ENCODE measurements at places on chromosomes 16 and 17.

DNA sequence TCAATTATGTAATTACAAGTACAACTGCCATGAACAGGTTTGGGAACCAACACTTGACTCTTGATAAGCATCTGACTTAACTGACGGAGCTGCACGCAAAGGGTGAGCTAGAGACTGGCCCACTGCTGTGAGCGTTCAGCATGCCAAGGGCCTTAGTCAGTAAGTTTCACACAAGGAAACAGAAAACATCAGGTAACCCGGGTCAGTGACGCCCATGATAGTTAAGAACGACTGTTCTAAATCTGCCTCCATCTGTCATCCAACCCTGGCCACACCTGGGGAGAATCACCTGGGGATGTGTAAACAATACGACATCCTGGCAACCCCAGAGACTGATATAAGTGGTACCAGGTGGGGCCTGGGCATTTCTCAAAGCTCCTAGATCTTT lies 12.3 kb downstream of the SMIM5 start:
- DNase-seq = no peak

DNA sequence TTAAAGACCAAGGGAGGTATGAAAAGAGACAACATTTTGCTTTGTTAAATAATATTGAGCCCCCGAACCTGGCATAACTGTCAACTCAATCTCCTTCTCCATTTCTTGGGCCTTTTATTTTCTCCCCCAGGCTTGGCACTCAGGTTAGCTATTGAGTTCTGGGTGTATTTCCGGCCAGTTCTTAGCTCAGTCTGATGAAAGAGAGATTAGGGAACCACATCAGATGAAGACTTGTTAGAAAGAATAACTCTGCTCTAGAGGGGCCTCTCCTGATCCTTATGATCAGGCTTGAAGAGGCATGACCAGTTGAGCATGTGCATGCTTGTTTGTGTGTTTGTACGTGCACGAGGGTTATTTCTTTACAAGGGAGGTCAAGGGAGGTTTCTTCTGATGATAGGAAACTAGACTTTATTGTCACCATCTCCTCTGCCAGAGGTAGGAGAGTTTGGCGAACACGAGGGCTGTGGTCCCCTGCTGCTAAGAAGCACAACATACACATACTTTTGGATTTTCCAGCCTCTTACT lies 29.2 kb upstream of the HS3ST2 start:
- DNase-seq = no peak

- peak; percentile 22 for DNase-seq
Observed at GRCh38 chr16:58128711-58129096, 477 bp downstream of the CFAP20 start.

- DNase-seq = no peak
Observed at GRCh38 chr17:38588788-38589174, 17.0 kb downstream of the SRCIN1 start.

DNA sequence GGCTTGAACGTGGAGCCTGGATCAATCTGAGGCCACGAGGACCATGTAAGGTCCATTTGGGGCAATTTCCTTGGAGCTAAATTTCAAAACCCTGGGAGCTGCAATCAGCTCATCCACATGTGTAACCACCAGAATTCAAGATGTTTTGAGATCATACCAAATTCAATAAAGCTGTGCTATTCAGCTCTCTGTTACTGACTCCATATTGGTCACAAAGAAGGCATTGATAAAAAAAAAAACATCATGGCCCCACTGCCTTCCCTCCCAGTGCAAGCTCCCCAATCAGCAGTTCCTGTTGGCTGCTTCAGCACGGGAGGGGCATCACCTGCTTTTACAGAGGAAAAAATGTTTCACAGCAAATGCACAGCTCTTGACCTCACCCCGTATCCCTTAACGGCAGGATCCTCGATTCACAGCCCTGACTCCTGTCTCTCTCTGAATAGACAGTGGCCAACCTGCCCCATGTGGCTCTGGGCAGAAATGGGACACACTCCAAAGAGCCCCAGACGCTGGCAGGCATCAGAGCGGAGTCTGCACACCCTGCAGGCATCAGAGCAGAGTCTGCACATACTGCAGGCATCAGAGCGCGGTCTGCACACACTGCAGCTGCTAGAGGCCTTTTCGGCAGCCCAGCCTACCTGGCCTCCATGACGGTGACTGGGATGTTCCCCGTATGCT lies 37.1 kb downstream of the FANCA start:
- no peak for DNase-seq

DNA sequence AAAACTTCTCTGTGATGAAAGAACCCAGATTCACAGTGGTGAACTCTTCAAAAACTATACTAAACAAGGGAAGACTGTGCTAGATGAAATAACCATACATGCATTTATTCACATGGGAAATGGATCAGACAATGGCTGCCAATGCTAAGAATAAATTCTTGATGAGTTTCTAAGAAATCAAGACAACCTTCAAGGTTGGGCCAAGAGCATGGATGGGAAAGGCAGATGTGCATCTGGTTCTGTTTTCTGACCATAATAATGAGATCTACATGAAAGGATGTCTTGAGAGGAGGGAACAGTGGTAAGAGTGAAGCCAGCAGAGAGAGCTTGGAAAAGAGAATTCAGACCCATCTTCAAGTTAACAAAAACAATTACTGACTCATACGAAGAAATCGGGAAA lies 31.4 kb downstream of the ANKRD11 start:
- no peak for DNase-seq

- DNase-seq = no peak
Observed at GRCh38 chr16:56368545-56368944, 56.8 kb downstream of the AMFR start.

DNA sequence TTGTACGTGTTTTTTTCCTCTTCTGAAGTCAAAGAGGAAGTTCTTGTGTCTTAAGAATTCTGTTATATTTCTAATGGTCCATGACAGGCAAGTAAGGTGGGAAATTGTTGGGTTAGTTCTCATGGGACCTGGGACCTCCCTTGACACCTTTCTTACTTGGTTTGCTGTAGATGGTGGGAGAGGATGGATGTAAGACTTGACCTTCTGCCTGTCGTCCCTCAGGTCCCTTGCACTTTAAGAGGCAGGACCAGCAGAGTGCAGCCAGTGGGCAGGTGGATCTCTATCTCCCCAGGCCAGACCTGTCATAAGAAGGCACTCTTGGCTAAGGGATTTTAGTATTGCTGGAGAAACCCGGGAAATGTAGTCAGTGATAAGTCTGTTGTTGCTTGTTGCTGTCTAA lies 12.1 kb downstream of the HAPSTR1 start:
- DNase-seq = no peak

DNA sequence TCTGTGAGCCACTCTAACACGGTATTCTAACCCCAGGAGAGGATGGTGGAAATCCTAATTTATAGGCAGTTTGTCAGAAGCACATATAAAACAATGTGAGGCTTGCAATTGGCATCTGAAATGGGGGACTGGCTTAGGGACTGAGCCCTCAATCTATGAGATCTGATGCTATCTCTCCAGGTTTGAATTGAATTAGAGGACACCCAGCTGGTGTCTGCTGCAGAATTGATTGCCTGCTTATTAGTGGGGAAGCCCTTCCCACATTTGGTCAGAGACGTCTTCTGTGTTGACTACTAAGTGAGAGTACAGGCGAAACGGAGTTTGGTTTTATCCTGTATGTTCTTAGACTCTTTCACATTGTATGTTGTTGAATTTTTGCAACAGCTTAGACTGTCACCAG lies 13.6 kb upstream of the TMIGD1 start:
- DNase-seq = no peak

DNA sequence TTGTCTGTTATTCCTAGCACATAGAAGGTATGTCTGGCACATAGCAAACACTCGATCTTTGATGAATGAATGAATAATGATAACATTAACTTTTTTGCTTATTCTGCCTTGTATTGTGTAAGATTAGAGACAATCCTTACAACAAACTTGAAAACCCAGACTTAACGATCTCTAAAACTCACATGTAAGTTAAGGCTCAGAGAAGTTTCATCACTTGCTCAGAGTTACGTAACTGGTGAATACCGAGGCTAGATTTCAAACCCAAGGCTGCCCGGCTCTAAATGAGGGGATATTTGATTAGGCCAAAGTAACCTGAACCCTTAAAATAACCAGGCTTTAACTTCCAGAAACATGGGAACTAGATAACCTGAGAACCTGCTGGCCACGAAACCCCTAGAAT lies 22.3 kb downstream of the CAPNS2 start:
- DNase-seq = no peak

DNA sequence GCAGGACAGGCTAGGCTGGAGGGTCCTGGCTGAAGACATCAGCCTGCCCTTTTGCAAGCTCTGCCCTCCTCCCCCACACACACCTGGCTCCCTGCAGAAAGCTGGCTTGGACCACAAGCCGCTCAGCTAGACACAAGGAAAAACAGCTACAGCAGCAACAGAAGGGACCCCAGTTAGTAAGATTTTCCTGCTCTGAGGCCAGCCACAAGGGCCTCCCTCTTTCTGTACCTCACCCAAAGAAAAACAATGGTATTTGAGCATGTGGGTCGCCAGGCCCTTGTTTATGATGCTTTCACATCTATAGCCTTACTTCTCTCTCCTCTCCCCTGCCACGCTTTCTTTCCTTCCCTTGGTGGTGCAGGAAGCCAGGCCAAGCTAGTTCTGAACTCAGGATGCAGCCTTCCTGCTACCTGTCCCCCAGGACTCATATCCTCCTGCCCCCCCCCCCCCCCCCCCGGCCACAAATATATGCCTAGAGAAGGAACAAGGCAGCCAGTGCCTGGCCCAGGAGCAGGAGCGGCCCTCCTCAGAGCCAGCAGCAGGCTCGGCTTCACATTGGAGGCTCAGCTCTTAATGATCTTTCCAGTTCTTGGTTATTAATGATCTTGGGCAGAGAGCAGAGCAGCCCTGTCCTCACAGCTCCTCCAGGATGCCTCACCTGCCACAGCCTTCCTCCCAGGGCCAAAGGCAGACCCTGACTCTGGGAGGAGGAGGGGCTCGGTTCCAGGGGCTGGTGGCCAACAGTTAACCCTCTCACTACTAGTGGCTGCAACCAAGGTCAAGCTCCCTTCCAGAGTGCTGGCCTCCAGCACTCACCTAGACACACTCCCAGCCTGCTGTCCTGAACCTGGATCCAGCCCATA lies 19.5 kb downstream of the GRIN2C start:
- DNase-seq = no peak

- no peak for DNase-seq
Observed at GRCh38 chr17:18241229-18241871, 15.9 kb downstream of the LLGL1 start.

- no peak for DNase-seq
Observed at GRCh38 chr16:28250999-28251398, 39.2 kb upstream of the XPO6 start.

GRCh38 chr17:19237389-19238166 lies 412 bp downstream of the EPN2 start:
- DNase-seq = peak; percentile 69

GRCh38 chr17:63859257-63859656 lies 14.2 kb downstream of the CSH2 start:
- no peak for DNase-seq

DNA sequence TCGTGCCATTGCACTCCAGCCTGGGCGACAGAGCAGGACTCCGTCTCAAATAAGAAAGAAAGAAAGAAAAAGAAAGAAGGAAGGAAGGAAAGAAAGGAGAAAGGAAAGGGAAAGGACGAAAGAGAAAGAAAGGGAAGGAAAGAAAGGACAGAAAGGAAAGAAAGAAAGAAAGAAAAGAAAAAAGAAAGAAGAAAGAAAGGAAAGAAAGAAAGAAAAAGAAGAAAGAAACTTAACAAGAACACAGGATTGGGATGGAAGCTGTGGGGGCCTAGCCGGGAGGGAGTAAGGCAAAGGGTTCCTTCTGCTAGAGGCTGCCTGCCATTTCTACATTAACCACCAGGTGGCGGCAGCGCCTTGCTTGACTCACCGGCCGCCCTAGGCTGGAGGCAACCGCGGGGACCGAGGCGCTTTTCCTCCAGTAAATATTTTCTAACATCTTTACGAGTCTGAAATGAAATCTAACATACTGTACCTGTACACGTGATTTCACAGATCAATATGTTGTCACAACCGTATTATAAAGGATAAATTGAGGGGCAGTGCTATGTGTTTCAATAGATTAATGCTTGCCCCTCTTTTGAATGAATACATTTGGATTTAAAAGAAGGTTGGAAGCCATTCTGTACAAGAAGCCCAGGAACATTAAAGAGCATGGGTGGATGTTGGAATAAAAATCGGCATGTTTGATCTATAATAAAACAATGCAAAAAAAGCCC lies 6.1 kb downstream of the GJD3 start:
- peak; percentile 94 for DNase-seq

GRCh38 chr17:80701730-80702129 lies 157.1 kb downstream of the RPTOR start:
- no peak for DNase-seq

DNA sequence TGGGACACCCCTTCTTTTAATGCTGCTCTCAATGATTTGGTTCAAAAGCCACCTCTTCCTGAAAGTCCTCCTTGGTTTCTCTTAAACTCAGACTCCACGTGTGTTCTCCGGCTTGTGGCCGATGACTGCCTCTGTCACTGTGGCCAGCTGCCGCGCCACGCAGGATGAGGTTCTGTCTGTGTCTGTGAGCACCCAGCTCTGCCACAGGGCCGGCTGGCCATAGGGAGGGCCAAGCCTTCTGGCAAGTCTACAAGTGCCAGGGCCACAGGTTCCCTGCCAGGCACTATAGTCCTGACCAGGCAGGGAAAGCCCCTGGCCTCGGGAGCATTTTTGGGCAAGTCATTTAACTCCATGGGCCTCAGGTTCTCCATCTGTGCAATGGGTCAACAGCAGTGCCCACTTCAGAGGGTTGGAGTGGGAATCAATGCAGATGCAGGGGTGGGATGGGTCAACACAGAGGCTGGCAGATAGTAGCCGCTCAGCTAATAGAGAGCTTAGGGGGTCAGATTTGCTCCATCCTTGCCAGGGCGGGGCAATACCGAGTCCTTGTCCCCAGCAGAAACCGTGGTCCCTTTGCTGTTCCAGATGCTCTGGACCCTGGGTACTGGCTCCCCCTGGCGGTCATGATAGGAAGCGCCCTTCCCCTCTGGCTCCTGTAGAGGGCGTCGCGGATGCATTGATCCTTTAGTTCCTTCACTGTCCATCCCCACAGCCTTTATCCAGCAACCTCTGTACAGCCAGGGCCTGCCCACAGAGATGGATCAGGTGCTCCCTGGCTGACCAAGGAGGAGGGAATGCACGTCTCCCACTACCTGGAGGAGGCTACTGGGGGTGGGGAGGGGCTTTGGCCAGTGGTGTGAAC lies 19.3 kb upstream of the ADGRG3 start:
- peak; percentile 91 for DNase-seq

DNA sequence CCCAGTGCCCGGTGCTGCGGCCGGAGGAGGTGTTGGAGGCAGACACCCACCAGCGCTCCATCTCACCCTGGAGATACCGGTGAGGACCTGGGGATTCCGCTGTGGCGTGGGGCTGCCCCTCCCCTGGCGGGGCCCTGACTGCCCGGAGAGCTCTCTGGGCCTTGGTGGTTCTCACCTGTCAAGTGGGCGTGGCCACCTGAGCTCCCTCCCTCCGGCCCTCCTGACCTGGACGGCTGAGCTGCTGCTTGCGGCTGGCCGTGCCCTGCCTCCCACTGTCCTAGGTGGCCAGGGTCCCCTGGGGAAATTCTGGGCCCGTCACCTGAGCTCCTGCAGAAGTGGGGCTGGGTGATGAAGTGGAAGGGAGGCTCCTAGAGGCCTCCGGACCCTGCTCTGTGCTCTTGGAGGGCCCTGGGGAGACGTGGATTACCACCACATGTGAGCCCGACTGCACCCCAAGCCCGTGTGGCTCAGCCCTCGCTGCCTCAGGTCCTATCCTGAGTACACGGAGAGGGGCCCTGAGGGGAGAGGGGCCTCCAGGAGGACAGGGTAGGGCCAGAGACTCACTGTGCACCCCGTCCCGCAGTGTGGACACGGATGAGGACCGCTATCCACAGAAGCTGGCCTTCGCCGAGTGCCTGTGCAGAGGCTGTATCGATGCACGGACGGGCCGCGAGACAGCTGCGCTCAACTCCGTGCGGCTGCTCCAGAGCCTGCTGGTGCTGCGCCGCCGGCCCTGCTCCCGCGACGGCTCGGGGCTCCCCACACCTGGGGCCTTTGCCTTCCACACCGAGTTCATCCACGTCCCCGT lies 1.1 kb downstream of the IL17C start:
- DNase-seq = no peak

Measured in GM20000 (cell line).